ENCODE measurements at places on chromosomes 12 and 14.

DNA sequence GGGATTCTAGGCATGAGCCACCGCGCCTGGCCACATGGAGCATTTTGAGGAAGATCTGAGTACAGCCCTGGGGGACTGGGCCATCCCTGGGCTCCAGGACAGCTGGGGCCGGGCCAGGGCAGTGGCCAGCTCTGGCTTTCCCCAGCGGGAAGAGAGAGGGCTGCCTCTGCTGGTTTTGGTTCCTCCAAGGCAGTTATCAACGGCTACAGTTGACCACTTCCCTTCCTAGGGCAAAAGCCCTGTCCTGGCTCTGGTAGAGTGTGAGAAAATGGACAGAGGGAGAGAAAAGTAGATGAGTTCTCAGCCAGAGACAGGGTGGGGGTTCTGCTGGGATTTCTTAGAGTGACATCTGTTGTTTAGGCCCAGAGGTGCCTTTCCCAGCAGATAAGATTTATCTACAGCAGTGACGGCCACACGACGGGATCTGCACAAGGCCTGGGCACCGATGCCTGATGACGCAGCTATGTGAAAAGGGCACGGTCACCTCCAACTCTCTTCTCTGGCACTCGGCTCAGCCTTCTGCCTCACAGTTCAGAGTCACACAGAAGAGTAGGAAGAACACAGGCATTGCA, 5.5 kb upstream of the HVCN1 start:
- H3K27ac ChIP-seq = peak overlapping the region; percentile 53
- H3K4me3 ChIP-seq = no peak overlapping the region
- ATAC-seq = no peak
- no peaks in the 10 kb centered on the region for H3K36me3 ChIP-seq
- H3K4me1 ChIP-seq = peaks cover 75% of the 10 kb centered on the region
- H3K27me3 ChIP-seq = no peaks in the 10 kb centered on the region

DNA sequence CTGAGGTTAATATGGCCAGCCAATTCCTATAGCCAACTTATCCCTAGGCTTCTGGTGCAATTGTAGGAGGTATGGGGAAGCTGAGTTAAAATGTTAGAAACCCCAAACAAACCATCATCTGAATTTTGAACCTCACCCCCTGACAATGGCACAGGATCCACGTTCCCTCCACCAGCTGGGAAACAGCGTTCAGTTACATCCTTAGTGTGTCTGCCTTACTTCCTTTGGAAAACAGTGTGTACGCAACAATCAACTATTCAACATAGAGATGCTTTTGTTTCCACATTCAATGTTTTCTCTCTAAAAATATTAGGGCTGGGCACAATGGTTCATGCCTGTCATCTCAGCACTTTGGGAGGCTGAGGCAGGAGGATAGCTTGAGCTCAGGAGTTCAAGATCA, 203.4 kb downstream of the TTC7B start:
- peaks cover 9% of the 10 kb centered on the region for H3K27me3 ChIP-seq
- no peaks in the 10 kb centered on the region for H3K36me3 ChIP-seq
- peaks cover 11% of the 10 kb centered on the region for H3K4me1 ChIP-seq
- H3K4me3 ChIP-seq = no peak overlapping the region
- no peak for ATAC-seq
- H3K27ac ChIP-seq = no peak overlapping the region

GRCh38 chr14:29054119-29054518, 287.5 kb downstream of the FOXG1 start:
- H3K4me3 ChIP-seq = no peak overlapping the region
- ATAC-seq = no peak
- H3K36me3 ChIP-seq = no peaks in the 10 kb centered on the region
- no peak overlapping the region for H3K27ac ChIP-seq

DNA sequence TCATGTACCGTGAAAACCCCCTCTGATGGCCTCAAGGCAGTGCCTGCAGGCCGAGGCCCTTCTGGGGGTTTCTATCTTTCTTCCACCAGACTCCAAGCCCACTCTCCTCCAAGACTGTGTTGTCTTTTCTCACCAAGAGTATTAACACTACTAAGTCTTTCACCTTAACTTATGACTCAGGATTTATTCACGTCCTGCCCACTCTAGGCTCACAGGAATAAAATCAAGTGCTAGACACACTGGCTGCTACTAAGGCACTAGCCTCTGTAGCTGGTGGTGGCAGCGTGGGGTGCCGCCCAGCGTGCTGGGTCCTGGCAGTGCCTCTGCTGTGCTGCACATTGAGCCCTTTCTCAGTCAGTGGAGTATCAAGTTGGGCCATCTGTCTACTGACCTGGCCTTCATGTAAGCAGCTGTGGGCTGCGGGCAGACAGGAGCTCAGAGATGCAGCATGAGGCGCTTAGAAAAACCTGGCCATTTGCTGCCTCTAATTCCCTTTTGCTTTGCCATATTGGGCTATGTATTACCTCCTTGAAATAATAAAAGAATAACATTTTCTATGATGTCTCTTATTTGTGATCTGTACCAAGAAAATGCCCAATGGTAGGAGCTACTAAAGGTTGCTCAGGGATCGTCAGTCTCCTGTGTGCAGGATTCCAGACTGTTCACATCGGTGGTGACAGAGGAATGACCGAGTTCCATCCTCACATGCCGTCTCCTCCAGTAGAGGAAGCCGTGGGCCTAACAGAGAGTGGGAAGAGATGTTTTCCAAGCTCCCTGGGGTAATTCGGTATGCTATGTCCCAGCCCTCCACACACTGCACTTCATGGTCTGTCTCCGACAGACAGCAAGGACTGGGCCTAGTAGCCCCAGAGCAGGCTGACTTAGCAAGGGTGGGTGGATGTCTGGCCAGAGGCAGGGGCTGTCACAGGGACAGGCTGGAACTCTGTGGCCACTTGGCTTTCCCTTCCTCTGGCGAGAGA, 39.9 kb downstream of the MAX start:
- no peaks in the 10 kb centered on the region for H3K4me1 ChIP-seq
- no peak for ATAC-seq
- no peak overlapping the region for H3K27ac ChIP-seq
- H3K4me3 ChIP-seq = no peak overlapping the region
- H3K36me3 ChIP-seq = peaks cover 81% of the 10 kb centered on the region
- no peaks in the 10 kb centered on the region for H3K27me3 ChIP-seq

DNA sequence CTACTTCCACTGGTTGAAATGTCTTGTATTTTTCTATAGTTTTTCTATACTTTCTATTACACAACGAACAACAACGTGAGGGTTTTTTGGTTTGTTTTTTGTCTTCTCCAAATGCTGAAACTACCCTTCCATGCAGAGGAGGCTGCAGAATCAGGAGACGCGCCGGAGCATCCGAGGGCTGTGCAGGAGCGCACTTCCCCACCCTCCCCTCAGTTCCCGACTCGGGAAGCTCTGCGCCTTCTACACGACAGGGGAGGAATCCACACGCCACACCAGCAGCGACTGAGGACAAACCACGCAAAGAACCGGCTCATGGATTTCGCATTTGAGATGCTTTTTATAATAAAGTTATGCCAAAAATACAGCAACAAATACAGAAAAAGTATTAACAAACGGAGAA, 30.9 kb downstream of the SLC15A4 start:
- H3K27me3 ChIP-seq = no peaks in the 10 kb centered on the region

GRCh38 chr12:61879229-61879628, 381.0 kb upstream of the USP15 start:
- H3K27me3 ChIP-seq = no peaks in the 10 kb centered on the region
- no peak overlapping the region for H3K4me3 ChIP-seq
- ATAC-seq = no peak
- no peak overlapping the region for H3K27ac ChIP-seq

- H3K27me3 ChIP-seq = peaks cover 30% of the 10 kb centered on the region
- H3K4me3 ChIP-seq = no peak overlapping the region
- peak overlapping the region; percentile 1 for H3K27ac ChIP-seq
- H3K36me3 ChIP-seq = no peaks in the 10 kb centered on the region
- ATAC-seq = no peak
- H3K4me1 ChIP-seq = peaks cover 40% of the 10 kb centered on the region
These were observed 2.1 kb upstream of the CD9 start for GRCh38 chr12:6198051-6198450.

DNA sequence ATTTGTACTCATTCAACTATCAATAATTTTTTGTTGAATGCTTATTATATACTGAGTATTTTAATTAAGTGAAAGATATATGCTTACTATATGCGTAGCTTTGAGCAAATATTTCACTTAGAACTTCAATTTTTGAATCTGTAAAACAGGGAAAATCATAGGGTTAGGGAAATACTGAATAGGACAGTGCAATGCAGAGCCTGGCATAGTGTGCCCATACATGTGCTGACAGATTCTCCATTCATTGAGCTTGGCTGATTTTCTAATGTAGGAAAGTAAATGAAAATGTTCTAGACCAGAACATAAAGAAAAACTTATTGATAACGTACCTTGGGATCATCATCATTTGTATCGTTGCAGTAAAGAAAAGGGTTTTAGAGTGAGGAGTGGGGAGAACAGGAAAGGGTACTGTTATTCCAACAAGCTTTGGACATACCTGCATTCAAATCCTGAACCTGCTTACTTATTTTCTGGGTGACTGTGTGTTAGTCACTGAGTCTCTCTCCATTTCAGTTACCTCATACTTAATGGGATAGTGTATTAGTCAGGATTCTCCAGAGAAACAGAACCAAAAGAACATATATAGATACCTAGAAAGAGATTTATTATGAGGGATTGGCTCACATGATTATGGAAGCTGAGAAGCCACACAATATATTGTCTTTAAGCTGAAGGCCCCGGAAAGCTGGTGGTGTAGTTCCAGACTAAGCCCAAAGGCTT, 436.4 kb downstream of the ADAMTS20 start:
- peaks cover 1% of the 10 kb centered on the region for H3K27me3 ChIP-seq
- H3K4me3 ChIP-seq = no peak overlapping the region

DNA sequence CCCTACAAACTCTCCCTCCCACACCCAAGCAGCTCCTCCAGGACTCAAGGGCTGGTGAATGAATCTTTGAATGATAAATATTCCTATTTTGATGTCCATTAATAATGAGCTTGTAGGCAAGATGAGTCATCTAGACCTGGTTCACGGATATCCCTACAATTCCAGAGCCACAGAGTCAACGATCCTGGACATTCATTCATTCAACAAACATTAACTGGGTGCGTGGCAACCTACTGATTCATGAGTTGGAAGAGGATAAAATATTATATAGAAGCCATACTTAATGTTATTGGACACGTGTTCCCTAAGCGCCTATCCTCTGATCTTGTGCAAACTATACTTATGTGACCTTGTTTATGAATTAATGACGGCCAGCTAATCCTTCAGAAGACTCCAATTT, 420 bp upstream of the OTUB2 start:
- H3K4me3 ChIP-seq = peak overlapping the region; percentile 74
- H3K27me3 ChIP-seq = peaks cover 39% of the 10 kb centered on the region
- peaks cover 11% of the 10 kb centered on the region for H3K4me1 ChIP-seq
- no peaks in the 10 kb centered on the region for H3K36me3 ChIP-seq
- ATAC-seq = no peak

DNA sequence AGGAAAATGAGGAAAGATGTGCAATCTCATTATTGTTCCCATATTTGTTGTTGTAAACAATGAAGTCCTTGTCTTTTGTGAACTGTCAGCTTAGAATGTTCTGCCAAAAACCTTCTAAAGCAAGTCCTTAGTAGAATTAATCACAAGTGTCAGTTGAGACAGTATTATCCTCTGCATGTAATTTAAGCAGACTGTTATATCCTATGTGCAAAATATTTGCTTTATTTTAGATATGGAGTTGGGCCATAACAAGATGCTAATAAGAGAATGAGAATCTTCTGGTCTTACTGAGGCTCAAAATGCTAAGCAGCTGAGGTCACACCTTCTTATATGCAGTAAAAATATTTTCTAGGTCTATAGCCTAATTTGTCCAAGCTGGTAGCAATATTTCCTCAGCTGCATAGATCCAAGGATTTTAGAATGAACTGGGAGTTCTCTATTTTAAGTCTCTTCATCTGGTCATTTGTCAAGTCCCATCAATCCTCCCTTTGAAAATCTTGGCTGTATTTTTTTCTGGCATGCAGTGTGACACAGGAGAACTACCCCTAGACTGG, 222.3 kb upstream of the NAV3 start:
- H3K27ac ChIP-seq = no peak overlapping the region
- no peaks in the 10 kb centered on the region for H3K36me3 ChIP-seq
- H3K27me3 ChIP-seq = no peaks in the 10 kb centered on the region
- no peaks in the 10 kb centered on the region for H3K4me1 ChIP-seq
- no peak overlapping the region for H3K4me3 ChIP-seq
